ENCODE measurements at places on chromosomes 16 and 17.

- DNase-seq = no peak
These were observed 123.9 kb downstream of the XYLT1 start for GRCh38 chr16:17346621-17347569.

DNA sequence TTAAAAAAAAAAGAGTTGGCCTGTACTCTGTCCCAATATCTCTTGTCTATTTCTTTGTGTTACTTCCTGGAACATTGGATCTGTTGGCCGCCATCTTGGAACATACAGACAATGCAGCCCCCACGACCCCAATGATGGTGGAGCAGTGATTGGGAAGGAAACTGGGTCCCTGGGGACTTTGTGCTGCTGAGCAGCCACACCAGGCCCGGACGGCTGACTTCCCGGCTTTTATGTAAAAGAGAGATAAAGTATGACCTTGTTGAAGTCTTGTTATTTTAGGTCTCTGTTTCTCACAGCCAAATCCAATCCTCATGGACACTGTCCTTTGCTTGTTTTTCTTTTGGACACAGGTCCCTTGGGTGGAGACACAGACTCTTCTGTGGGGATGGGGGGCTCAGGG is 204.5 kb downstream of the SALL1 start:
- DNase-seq = no peak

DNA sequence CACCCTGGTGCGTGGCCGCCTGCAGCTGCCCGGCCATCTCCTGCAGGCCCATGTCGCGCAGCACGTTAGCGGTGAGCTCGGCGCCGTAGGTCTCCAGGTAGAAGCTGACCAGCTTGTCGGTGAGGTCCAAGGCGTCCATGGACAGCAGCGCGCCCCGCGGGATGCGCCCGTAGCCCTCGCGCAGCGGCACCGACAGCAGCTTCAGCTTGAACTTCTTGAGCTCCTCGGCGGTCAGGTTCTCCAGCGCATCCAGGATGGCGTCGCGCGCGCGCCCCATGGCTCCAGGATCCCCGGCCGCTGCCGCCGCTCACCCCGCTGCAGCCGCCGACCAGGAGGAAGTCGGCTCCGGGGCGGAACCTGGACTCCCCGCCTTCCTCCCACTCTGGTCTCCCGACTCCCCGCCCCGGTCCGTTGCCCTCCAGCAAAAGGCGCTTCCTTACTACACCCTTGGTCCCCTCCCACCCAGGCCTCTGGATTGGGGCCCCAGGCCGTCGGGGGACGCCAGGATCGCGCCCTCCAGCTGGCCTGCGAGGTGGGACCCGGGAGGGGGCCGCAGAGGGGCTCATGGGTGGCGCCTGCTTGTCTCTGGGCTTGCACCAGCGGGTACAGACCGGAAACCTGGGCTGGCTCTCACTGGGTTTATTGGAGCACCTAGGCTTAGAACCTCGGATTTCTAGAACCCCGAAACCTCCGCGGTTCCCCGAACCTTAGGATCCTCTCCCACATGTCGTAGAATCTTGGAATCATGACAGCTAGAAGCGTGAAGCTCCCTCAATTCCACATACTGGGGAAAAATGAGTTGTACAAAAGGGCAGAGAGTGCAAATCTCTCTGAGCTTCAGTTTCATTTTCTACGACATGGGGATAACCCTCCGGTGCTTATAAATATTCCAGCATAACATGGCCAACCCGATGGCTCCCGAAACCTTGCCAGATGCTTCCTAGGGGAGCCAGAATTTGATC is at the start of gene PYCARD:
Gene PYCARD (minus strand): TSS at position 347 of the 962 bp plus-strand sequence. CDS start 70 bp downstream, at position 277.
- DNase-seq = no peak

DNA sequence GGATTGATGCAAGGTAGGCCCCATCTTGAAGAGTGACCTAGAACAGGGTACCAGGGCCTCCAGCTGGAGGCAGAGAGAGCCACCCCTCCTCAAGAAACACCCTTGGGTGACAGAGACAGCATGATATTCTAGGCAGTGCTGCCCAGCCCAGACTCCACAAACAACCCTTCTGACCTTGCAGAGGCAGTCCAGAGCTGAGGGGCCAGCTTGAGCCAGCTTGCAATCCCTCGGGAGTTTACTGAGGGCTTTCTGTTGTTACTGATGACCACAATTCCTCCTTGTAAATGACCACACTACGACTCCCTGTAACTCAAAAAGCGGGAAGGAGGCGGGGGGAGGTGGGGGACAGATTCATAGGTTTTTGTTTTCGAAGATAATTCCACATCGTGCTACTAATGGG is 18.6 kb upstream of the MNT start:
- DNase-seq = no peak

DNA sequence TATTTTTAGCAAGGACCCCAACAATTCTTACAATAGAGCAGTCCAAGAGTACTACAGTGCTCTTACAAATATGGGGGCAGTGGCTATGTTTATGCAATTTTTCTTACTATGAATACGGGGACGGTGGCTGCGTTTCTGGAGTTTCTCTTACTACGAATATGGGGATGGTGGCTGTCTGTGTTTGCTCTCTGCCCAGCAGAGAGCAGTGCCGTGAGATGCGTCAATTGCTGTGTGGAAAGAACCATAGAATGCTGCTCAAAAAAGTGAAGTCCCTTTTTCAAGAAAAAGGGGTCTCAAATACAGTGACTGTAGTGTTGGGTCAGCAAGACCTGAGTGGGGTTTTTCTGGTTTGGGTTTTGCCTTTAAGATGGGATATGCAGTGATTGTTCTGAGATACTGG is 53.9 kb downstream of the KNOP1 start:
- DNase-seq = no peak

DNA sequence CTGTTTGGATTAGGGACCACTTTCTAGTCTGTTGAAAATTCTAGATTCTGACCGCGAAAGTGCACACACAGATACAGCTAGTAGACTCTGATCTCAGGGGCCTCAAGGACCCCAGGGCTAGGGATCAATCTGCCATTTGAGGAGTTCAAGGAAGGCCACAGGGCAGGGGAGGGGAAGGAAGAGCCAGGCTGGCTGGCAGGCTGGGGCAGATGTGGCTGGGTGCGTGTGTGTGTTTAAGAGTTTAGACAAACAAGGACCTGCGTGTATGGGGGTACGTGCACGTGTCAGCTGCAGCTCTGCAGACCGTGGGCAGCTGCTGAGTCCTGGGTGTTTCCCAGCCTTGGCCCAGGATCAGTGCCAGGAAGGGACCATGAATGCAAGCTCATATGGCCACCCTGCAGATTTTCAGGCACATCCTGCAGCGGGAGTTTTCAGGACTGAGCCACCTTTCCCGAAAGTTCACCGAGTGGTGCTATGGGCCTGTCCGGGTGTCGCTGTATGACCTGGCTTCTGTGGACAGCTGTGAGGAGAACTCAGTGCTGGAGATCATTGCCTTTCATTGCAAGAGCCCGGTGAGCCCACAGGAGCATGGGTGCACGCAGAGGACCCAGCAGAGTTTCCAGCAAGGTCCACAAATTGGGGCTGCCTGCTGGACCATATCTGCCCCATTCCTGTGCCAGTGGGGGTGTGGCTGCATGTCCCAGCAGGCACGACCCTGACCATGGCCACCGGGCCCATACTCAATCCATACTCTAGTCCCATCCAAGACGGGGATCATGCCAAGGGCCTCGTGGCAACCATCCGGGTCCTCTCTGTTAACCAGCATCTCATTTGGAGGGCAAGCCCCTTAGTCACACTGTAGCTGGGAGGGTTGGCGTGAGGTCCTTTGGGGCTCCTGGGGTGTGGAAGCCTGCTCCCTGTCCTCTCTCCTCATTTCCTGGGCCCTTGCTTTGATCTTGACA is 10.6 kb downstream of the TRPV2 start:
- DNase-seq = no peak

- DNase-seq = no peak
These were observed 232.3 kb upstream of the PMFBP1 start for GRCh38 chr16:72404299-72404698.

GRCh38 chr16:49876716-49877129 is 20.8 kb upstream of the ZNF423 start:
- DNase-seq = no peak

DNA sequence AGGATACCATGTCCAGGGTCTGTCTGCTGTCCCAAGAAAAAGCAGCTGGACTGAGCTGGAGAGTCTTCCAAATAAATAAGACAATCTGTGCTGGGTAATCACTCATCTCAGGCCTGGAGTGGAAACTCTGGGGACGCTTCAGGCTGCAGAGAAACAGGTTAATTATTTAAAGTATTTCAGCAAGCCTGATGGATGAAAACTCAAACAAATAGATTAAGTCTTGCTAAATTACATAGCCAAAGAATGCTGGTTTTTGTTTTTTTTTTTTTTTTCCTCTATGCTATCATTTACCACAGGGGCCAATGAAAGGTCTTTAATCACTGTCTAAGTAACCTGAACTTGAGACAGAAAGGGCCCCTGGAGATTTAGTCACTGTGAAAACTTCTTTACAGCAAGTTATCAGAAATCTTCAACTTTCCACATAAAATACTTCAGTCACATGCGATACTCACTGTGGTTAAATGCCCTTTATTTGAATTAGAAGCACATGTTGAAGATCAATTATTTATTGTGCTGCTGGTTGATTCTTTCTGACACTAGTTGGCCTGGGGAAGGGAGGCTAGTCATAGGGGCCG is 31.0 kb upstream of the KCNJ2 start:
- DNase-seq = peak; percentile 36

GRCh38 chr17:21119247-21119918 is 7.4 kb upstream of the DHRS7B start:
- DNase-seq = peak; percentile 35

DNA sequence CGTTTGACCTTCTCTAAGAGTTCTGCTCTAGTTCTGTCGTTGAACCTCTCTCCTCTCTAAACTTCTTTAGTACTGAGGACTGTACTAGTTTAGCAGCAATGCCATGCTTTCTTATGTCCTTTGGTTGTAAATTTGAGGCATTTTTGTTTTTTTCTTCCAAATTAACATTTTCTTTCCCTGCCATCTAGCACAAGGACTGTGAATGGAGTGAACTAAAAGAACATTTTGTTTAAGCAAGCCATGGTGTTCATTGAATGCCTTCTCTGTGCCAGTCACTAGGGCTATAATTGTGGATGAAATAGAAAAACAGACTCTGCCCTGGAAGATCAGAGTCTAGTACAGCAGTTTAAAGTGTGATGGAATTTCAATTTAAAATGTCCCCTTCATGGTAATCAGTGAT is 137.9 kb downstream of the FTO start:
- DNase-seq = no peak

DNA sequence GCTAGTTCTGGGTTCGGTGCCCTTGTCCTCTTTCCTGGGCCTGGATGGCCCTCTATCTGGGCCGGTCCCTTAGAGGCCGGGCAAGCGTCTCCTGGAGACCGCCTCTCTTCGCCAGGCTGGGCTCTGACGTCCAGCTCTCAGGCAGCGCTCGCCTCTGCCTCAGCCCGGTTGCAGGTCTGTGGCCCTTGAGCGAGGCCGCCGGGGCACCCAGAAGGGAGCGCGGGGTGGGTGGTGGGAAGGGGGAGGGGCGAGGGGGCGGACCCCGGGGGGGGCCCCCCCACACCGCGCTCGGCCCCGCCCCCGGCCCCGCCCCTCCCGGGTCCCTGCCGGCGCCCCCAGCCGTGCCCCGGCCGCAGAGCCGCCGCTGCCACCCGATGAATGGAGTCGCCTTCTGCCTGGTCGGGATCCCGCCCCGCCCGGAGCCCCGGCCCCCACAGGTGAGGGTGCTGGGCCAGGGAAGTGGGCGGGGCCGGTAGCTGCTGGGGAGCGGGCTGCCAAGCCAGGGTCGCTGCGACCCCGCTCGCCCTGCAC is at the start of gene ARHGAP23:
Gene ARHGAP23 (plus strand): TSS at position 353 of the 531 bp plus-strand sequence. CDS start 22 bp downstream, at position 375.
- no peak for DNase-seq
